ENCODE measurements at places on chromosomes 6 and 20.

DNA sequence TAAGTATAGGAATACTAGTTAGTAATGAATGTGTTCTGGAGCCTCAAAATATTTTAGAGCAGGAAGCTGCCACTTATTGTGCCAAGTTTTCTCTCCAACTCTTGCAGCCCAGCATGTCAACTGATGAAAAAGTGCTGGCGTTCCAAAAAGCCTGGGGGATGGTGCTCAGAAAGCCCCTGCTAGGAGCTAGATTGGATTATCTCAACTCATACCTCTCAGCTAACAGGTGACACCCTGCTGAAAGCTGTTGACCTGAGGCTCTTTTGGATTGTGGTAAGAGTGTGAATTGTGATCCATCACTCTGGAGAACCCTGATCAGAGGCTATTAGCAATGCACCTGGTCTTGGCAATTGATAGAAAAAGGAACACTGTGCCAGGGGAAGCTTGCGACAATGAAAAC is 580.4 kb downstream of the EYS start:
- DNase-seq = no peak

DNA sequence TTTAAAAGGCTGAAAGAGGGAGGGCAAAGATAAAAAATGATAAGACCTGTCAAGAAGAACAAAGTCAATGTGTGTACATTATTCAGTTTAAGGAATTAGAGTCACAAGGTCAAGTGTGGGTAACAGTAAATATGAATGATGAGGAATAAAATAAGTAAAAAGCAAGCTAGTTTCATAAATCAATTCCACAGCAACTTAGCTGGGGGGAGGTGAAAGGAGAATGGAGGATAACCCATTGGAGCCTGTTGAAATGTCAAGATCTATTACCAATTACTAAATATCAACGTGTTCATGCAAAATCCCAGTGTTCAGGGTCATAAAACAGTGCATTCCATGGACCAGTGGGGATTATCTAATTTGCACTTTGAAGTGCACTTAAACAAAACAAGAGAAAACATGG is 242.9 kb downstream of the TBX18 start:
- DNase-seq = no peak

DNA sequence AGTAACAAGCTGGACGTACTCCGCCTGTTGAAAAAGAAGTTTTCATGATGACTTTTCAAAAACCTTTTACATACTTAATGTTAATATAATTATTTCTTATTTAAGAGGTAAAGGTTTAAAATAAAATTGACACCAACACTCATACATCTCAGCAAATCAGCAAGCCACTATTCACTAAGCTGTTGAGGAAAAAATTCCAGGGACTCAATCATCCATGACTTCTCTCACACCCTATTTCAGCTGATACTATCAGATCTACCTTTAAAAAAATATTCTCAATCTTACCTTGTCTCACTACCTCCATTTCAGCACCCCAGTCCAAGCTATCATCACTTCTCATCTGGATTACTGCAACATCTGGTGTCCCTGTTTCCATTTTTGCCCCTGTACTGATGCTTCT is 109.3 kb downstream of the HACE1 start:
- DNase-seq = no peak

DNA sequence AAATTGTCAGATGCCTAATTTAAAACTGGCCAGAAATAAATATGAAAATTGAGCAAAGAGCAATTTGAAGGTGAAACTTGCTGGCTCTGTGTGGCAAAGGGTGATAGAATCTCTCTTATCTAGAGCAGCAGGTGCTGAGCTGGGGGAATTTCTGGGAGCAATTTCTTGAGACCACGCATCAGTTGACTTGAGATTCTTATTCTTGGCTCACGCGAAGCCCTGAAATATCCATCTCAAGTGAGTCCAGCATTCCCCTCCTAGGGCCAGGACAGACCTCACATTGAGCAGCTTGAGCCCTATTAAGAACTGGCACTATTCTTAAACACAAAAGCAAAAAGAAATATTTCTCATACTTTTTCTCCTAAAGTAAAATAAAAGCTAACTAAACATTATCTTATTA is 66.3 kb downstream of the MAP7 start:
- DNase-seq = no peak

DNA sequence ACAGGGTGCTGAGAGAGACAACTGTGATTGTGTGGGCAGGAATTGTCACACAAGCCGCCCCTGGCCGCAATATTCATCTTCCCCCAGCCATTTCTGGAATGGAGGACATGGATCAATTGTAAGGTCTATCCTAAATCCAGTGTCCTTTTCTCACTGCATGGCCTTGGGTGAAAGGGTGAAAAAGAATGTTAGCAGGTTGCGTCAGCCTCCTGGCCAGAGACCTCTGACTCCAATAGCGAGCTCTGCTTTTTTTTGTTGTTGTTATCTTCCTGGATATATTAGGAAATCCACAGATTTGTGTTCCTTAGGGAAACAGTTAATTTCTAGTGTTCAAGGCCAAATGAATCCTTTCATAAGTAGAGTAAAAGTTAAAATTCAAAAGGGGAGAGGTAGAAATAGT is 47.1 kb upstream of the CD83 start:
- DNase-seq = no peak

DNA sequence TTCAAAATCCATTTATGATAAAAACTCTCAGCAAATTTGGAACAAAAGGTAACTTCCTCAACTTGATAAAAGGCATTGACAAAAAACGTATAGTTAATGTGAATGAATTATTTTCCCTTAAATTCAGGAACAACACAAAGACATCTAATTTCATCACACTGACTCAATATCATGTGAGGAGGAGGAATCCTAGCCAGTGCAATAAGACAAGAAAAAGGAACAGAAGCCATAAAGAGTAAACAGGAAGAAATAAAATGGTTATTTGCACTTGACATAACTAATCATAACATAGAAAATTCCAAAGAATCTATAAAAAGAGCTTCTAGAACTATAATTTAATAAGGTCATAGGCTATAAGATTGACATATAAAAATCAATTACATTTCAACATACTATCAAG is 31.4 kb downstream of the CHD6 start:
- DNase-seq = no peak

DNA sequence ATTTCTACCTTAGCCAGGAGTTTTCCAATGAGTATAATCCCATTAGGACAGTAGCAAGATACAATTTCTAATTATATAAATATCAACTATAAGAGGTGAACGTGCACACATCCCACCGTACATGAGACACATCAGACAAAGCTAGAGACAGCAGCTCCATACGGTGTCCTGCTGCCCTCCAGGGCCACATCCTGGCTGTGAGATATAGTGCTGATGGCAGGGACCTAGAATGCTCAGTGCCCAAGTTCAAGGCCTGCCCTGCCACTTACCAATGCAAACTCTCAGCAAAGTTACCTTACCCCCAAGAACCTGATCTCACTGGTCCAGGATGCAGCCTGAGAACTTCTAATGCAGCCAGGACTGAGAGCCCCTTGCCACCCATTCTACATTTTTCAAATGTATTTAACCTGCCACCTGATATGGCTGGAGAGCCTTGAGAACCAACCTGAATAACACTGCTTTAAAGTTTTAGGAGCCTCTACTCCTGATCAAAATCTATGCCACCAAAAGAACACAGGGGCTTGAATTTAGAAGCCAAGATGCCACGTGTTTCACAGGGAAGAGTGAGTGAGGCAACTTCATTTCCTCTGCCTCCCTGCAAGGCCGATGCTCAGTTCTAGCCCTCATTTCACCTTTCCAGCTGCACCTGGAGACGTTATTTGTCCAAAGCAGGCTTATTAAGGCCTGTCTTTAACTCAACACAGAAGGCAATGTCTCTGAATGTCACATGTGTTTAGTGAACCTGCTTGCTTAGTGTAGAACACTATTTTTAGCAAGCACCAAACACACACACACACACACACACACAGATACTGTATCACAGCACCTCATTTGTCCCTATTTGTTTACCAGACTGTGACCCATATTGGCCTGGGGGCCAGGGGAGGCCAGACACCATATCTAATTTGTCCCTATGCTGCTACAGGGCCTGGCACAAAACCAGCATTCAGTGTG is 6.1 kb downstream of the NFATC2 start:
- no peak for DNase-seq

GRCh38 chr6:154984146-154984545 is 11.0 kb upstream of the TIAM2 start:
- DNase-seq = no peak

- no peak for DNase-seq
Observed at GRCh38 chr6:149854532-149854931, 9.6 kb downstream of the LRP11 start.

DNA sequence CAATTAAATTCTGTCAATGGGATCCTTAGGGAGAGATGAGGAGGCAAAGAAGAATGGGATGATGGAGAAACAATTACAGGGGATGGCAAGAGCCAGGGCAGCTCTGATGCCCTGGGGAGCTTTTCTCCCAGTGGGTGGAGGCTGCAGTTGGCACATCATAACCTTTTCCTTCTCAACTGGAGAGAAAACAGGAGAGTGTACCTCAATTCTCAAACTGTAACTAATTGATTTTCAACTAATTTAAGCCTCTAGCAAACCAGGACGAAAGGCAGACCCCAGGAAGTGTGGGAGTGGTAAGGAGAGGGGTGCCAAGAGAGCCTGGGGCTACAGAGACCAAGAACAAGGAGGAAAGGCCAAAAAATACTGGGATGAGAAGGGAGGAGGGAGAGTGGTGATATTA is 5.7 kb downstream of the BMP5 start:
- DNase-seq = no peak

GRCh38 chr6:53805725-53806124 is 10.9 kb downstream of the LRRC1 start:
- no peak for DNase-seq

DNA sequence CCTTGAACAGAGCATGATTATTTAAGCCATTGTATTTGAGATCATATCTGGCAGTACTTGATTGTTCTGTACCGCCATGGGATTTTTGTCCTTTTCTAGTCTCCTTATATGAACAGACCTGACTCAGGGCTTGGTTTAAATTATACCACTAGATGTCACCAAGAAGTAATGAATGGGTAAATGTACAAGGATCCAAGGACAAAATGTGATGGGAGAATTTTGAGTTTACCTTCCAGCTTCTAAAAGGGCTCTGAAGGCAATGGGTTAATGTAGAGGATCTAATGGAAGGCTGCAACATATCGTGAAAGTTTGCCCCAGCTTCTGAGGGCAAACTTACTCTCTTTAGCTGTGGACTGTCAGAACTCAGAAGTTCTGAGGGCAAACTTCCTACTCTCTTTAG is 12.0 kb downstream of the RNF8 start:
- no peak for DNase-seq

GRCh38 chr6:101069191-101069795 is 188.2 kb upstream of the ASCC3 start:
- DNase-seq = no peak

DNA sequence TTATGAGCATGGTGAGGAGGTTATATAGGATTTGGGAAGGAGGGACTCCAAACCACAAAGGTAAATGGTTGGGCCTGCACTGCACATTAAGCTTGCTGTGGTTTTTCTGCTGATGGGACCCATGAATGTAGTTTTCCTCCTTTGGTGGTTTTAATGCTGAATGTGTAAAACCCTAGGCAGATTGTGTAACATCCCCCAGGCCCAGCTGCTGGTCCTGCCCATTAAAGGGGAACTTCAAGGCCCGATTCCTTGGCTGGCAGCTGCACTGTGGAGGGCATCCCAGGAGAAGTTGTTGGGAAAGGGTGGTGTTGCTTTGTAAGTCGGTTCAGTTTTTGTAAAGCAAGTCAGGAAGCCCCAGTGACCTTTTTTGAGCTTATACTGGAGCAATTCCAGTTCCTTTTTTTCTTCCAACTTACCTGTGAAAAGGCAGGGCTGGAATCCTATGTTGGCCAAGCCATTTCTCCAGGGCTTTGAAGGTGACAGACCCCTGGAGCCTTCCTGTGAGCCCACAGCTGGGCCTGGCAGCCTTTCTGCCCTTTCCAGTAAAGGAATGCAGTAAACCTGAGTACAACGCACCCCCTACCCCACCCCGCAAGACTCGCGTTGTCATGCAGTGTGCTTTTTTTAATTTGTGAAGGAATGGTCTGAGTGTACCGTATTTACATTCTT is 43.1 kb upstream of the NAA20 start:
- DNase-seq = no peak

- no peak for DNase-seq
Observed at GRCh38 chr6:30719356-30719755, 796 bp upstream of the TUBB start.

DNA sequence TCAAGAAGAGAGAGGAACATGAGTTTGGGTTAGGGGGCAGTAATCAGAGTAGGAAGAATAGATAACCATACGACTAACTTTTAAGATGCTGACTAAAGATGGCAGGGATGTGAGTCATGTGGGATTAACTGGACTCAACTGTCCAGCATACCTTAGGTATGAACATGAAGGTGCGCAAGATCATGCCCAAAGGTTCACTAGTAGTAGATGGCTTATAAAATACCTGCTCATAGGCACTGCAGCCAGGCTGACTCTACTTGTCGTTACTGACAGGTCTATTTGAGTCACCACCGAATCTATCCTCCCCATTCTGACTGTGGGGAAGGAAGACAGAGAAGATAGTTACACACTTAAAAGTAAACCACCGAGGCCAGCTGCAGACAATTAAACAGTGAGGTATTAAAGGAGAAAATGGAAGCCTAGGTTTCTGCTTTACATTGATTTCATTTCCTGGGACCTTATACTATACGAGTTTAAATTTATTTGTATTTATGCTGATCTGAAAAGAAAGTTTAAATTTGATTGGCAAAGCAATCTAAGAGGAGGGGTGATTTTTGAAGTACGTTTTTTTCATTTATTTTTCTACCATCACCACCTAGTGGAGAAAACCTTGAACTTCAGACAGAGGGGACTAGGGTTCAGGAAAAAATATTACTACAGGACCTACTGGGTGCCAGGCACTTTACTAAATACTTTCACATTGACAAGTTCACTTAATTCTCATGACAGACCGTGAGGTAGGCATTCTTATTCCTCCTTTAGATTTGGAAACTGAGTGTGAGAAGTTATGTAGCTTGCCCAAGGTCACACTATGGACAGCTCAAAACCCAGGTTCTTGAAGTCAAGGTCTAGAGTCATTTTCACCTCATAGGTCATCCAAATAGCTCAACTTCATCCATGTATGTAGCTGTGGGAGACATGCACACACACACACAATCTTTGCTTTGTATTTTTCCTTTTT is 4.0 kb upstream of the WRNIP1 start:
- no peak for DNase-seq

- DNase-seq = no peak
Observed at GRCh38 chr20:25275813-25276532, 28.1 kb downstream of the PYGB start.
